ENCODE measurements at places on chromosomes 12 and 14.

DNA sequence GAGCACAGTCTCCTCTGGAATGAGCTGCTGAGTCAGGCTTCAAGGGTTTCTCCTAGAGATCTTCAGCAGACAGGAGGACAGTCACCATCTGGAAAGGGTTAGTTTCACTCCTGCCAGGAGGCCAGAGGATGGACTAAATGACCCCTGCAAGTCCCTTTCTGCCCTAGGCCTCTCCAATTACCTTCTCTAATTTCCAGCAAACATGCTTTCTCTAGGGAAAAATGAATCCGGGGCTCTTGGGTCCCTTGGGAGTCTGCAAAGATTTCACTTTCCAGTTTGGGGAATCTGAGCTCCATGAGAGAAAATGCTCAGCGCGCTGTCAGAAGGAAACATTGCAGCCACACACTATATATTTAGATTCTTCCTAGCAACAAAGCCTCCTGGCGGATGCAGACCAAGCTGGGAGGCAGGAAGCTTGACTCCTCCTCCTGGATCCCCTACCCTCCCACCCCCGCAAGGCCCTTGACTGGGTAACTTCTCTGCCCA lies 184.4 kb upstream of the CCND2 start:
- peak; percentile 66 for DNase-seq

DNA sequence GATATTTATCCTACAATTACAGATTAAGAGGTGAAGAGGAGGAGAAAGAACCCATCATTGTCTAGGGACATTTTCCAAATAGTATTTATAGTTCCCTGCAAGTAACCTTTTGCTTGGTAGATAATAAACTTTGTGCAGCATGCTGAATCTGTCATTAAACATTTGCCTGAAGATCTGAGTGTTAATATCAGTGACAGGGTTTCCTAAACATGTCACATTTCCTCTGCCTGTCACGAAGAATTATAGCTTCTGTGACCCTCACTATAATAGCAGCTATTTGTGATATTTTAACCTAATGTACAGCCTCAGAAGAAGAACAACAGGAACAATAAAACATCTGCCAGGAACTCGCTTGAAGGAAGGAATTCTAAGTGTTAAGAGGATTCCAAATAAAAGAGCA lies 350.3 kb downstream of the GXYLT1 start:
- DNase-seq, result no peak

DNA sequence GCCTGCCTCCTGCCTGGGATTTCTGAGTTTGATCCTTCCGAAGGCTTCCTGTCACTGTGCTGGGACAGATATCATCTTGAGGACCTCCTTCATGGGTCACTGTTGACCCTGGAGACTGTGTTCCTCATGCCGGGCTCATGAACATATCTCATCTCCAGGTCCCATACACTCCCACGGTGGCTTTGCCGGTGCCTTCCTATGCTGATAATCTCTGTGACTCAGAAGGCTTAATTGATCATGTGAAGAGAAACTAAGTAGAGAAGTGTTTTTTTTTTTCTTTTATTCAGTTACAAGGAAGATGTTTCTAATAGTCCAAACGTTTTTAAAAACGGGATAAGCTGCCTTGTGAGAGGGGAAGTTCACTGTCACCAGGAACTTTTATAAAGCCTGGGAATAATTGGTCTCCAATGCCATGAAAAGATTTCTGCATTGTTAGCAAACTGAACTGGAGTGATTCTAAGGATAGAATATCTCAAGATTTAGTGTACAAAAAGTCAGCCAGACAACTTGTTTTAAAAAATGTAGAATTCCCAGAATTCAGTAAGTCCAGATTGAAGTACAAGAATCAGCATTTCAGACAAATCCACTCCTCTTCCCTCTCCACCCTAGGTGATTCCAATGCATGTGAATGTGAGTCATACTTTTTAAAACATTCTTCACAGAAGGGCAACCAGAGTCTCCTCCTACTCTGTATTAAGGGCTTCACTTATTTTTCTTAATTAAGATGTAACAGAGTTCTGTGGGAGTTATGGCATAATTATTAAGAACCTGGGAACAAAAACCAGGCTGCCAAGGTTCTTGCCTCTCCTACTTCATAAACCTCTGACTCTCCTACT lies 139.8 kb upstream of the LGR5 start:
- DNase-seq, result no peak

DNA sequence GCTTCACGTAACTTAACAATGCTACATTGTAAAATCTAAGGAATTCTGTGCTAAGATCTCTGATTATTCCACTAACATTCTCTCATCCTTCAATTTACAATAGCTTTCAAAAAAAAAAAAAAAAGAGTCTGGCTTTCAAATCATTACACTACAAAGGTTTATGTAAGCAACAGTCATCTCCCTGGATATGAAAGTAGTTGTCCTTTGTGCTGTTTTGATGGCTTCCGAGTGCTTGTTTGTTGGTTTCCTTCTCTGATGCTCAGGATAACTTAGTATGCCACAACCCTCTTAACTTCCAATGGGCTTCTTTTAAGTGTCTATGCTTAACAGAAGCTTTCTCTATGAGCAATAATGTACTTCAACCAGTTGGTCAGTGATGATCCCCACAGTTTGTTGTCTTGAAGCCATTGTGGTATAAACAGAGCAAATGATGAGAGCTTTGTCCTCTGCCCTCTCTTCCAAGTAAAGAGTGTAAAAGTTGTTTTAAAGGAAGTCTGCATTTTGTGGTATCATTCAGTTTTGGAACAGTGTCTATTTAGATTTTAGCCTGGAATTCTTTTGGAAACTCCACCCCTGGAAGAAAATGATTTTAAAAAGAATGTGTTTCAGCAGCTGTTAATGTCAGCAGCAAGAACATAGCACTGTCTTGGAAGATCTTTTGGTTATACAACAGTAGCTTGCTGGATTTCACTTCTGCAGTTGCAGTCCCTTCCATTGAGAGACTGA lies 396.1 kb upstream of the RGS6 start:
- DNase-seq, result no peak

DNA sequence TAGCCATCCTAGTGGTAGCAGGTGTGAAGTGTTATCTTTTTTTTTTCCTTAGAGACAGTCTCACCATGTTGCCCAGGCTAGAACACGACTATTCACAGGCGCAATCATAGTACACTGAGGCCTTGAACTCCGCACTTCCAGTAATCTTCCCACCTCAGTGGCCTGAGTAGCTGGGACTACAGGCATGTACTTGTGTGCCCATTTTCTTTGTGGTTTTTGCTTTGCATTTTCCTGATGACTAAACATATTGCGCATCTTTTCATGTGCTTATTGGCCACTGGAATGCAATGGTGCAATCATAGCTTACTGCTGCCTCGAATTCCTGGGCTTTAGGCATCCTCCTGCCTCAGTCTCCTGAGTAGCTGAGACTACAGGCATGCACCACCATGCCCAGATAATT lies 33.3 kb upstream of the GCH1 start:
- peak; percentile 57 for DNase-seq
